ENCODE measurements at places on chromosomes 4 and X.

GRCh38 chrX:43589735-43590134 is 66.4 kb upstream of the MAOA start:
- no peak for DNase-seq

- no peak for DNase-seq
Observed at GRCh38 chr4:41949531-41949930, 14.3 kb downstream of the TMEM33 start.

DNA sequence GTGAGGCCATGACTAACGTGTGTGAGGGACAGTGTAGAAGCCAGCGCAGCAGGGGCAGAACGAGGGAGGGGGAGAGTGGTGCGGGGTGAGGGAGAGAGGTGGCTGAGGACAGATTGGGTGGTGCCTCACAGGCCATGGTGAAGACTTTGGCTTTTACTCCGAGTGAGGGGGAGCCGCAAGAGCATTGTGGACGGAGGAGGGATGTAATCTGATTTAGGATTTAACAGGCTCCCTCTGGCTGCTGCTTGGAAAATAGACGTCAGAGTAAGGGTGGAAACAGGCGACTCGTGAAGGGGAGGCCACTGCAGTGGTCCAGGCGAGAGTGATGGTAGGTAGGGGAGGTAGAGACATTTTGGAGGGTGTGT is 13.0 kb downstream of the PPP1R3F start:
- DNase-seq = no peak

DNA sequence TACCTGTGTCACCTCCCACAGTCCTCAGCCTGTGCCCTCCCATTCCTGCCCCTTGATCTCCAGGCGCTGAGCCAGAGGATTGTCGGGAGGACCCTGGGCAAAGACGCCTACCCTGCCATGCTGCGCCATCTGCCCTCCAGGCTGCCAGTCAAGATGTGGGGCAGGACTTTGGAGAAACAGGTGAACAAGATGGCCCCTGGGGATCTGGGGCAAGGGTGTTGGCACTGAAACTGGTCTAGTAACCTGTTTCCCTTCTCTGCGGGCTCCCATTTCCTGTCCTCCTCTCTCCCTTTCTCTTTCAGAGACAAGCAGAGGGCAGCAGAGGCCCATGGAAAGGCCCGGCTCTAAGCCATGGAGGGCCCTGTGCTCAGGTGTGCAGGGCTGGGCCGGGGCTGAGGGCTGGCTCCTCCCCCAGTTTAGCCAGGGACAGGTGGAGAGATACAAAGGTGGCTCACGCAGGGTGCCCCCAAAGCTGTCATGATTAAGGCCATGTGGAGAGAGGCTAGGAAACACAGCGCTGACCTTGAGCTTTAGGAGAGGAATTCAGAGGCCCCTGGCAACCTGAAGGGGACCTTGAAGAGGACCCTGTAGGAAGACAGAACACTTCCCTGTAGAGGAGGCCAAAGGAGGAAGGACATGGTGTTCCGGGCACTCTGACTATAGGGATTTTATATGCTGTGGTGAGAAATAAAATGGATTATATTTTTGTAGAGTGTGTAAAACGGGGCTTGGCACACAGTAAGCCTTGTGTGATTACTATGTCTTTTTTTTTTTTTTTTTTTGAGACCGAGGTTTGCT is at the start of gene GLOD5:
TSS of gene GLOD5 (plus strand) at position 74 of the 798 bp plus-strand sequence. CDS start at position 118, 44 bp downstream.
- no peak for DNase-seq

DNA sequence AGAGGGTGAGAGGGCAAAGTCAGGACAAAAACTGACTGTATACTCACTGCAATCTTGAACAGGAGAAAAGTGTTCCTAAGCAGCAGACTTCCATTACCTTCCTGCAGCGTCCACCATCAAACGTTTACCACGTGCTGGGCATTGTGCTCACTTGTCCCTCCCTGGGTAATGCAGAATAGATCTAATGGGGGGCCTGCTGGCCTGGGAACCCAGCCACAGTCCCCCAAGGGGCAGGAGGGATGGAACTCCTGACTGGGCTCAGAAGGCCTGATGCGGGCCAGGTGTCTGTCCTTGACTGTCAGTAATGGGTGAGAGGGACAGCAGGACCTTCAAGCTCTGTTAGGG is 37.6 kb upstream of the FAM156A start:
- no peak for DNase-seq

DNA sequence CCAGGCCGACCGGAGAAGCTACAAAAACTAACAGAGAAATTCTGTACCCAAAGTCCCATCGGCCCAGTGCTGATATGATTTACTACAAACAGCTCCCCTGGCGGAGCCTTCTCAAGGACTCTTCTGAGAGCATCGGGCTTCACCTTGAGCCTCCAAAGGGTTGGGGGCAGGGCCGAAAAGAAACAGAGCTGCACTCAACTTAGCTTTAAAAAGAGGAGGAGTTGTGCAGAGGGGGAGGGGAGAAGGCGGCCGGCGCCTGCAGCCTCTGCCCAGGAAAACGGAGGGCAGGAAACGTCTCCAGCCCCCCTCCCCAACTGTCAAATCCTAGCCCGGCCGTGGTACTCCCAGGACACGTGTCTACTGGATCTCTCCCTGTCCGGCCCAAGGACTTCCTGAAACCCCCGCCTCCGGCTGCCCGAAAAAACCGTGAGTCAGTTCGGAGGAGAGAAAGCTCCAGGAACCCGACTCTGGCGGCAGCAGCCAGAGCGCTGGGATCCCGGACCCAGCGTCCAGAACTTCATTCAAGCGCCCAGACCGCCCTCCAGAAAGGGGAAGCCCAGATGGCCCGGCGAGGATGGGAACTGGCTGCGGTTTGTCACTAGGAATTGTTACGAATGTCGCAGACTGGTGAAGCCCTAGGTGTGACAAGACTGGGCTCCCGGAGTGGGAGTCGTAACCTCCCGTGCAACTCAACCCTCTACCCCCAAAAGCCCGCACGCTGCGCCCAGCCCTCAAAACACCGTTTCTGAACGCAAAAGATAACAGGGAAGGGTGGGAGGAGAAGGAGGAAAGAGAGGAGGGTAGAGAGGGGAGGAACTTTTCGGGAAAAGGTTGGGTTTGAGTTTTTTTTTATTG is 973 bp downstream of the ADAMTS3 start:
- DNase-seq = no peak

GRCh38 chr4:103289186-103289585 is 91.0 kb upstream of the CENPE start:
- DNase-seq = no peak

- DNase-seq = no peak
Observed at GRCh38 chr4:147617841-147618691, 869 bp downstream of the TMEM184C start.

- DNase-seq = no peak
Observed at GRCh38 chr4:139728840-139729239, 63.2 kb downstream of the MGST2 start.

DNA sequence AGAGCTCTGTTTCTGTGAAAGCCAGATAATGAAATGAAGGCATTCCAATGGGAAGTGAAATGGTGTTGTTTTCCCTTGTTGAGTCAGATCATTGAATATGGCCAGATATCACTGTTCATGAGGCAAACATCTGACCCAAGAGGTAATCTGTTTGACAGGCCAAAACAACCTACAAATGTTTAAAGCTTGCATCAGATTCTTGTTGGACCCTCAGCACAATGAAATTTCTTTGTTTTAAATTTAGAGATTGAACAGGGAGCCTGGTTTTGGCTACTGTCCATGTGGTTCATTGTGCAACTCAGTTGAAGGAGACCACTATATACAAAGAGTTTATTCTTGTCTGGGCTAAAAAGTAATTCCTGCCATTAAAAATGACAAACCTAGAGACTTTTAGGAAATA is 159.1 kb downstream of the AFF2 start:
- DNase-seq = no peak

GRCh38 chr4:153634738-153635353 is 49.2 kb upstream of the TLR2 start:
- no peak for DNase-seq

DNA sequence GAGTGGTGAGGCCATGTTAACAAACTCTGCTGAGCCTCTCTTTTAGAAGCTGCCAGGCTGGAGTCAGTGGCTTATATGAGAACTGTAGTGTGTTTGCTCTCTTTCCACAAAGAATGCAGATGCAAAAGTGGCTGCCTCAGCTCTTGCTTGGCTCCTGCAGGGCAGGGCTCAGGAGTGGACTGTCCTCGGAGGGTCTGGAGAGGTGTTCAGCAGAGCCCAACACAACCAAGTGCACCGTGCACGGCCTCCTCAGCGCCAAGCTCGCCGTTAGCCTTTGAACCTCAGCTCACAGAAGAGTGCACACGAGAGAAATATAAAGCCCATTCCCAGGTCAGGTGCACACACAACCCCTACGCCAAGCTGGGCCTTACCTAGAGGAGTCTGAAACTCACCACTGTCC is 82.8 kb downstream of the C4orf51 start:
- no peak for DNase-seq

- no peak for DNase-seq
Observed at GRCh38 chr4:124710911-124711310, 1.6 kb downstream of the ANKRD50 start.

- DNase-seq = no peak
Observed at GRCh38 chr4:189033801-189034347, 894.6 kb downstream of the TRIML1 start.

DNA sequence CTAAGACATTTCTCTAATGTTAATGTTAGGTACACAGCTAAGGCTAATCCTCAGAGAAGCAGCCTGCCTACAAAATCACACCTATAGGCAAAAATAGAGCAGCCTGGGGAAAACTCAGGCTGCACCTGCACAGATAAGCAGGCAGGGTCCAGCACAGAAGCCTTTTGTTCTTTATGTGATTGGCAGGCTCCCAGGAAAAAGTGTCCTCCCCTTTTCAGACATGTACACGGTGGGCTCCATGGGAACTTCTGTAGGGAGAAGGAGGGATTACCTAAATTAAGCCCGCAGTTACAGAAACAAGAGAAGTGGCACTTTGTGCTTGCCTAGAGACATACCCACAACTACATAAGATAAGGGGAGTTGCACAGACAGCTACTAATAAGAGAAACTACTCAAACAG is 4.0 kb upstream of the HSPA4L start:
- DNase-seq = no peak

- no peak for DNase-seq
Observed at GRCh38 chr4:125750828-125751466, 436.2 kb downstream of the FAT4 start.

- no peak for DNase-seq
Observed at GRCh38 chr4:3769642-3770184, 3.5 kb downstream of the ADRA2C start.

DNA sequence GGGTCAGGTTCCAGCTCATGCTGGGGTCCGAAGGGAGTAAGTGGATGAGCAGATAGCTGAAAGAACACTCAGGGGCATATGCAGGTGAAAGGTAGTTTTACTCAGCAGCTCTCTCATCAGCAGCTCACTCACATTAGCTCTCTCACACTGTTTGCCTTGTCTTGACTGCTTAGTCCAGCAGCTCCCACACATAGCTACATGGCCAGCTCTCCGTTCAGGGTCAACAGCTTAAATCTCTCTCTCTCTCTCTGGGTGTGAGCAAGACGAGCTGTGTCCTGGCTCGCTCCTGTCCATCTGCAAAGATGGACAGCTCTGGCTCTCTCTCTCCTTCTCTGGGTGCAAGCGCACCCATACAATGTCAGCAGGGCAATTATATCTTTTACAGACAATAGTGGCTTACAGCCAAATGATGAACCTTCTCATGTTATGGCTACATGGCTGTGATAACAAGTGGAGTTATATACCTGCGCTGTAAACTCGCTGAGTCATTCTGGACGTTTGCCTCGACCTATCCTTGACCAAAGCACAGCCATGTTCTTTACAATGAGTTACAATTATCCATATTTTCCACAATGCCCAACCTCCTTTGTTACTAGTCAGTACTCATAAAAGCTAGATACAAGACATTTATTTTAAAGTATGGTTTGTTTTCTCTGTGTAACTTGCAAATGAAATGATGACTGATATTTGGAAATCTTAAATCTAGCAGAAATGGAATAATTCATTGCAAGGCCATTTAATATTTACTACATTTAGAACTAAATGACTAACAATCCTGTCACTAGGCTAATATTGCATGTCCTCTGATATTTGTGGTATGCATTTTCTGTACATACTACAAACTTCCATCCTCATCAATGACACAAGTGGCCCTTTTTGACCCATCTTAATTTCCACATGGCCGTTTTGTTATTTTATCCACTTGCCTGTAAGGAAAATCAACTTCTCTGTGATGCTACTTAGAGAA is 9.3 kb downstream of the PAPSS1 start:
- no peak for DNase-seq

DNA sequence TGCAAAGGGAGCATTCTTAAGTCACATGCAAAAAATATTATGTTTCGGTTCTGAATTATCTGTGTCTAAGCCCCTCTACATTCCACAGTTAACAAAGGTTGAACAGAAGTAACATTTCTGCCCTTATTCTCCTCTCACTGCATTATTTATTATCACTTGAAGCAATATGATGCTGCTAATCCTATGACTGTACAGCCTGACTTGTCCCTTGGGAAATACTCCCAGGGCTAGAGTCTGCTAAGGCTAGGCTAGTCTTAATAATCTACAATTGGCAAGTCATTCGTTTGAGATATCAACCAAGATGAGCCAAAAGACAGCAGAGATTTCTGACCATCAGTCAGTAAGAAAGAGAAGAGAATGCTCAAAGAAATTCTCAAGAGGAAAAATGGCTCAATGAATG is 226.9 kb upstream of the HCCS start:
- DNase-seq = no peak

- DNase-seq = no peak
Observed at GRCh38 chrX:118286066-118286762, 59.7 kb upstream of the WDR44 start.

Data from GM19239 (cell line).